Activated CD8-positive, alpha-beta memory T cell treated with anti-CD3 and anti-CD28 coated beads for 48 hours (primary cell): ENCODE measurements at places on chromosomes 2 and 18.

GRCh38 chr2:32697156-32697555, 69.3 kb downstream of the TTC27 start:
- no peak for DNase-seq

DNA sequence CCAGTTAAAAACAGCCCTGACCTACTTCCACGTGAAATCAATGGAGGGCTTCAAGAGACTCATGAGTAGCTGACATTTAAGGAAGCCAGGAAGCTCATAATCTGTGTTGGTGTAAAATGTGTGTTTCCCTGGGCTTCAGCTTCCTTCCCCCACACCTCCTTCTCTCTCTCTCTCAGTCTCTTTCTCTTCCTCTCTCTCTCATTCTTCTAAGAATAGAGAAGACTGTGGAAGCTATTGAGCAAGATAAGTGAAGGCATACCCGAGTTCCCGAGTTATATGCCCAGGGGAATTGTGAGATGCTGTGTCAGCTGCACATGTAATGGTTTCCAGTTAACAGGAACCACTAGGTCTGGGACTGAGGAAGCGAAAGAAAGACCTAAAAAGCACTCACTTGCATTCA, 199.4 kb downstream of the NYAP2 start:
- DNase-seq: no peak

DNA sequence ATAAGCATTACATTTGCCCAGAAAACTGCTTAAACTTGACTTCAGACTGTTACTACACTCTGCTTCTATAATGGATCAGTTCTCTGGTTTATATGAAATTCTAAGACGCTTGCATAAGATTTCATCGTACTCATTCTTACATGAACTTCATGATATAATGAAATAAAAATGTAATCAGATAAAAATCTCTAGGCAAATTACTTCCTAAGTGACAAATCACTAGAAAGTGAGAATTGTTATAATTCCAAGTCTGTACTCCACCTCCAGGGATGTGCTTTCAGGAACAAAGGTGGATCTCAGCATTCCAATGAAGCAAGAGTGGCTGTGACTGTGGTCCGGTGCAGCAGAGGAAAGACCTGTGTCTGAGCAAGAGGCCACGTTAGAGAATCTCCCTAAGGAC, 226.2 kb downstream of the PIEZO2 start:
- DNase-seq: no peak

- no peak for DNase-seq
These were observed 4.3 kb downstream of the AAK1 start for GRCh38 chr2:69639266-69639665.

- no peak for DNase-seq
These were observed 10.5 kb downstream of the ACVR2A start for GRCh38 chr2:147855316-147855715.

- DNase-seq: no peak
These were observed 33.2 kb upstream of the SP3 start for GRCh38 chr2:173998386-173998785.

- no peak for DNase-seq
These were observed 51.6 kb downstream of the LDAH start for GRCh38 chr2:20771299-20771698.

DNA sequence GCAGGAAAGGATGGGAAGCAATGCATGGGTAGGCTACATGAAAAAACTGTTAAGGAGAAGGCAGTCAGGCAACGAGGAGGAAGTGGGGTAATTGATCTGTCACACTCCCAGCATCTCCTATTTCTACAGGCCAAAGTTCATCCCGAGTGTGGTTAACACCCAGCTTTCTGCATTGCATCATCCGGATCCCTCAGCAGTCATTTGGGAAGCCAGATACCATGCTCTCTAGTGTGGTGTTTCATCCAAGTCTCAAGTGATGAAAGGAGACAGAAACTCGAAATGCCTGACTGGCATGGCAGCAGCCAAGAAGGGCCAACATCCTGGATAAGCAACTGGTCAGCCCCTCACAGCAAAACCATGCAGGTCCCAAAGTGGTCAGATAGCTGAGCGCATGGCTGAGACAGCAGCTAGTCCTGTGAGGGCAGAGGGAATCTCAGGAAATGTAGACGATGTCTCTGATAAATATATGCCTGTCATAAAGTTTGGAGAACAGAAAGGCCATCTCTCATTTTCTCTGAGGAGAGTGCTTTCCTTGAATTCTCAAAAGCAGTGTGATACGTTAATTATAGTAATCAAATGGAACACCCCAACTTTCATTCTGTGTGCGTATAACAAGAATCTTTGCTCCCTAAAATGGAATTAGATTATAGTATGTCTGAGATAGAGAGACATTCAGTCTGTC, 24.8 kb upstream of the HNRNPA3 start:
- no peak for DNase-seq

- no peak for DNase-seq
These were observed 129.7 kb upstream of the OSR1 start for GRCh38 chr2:19488009-19488691.
